Stimulated activated CD8-positive, alpha-beta memory T cell treated with anti-CD3 and anti-CD28 coated beads, Interleukin-4, amount 100 ng/mL, for 4 hours (primary cell): ENCODE measurements at places on chromosomes 1 and 21.

DNA sequence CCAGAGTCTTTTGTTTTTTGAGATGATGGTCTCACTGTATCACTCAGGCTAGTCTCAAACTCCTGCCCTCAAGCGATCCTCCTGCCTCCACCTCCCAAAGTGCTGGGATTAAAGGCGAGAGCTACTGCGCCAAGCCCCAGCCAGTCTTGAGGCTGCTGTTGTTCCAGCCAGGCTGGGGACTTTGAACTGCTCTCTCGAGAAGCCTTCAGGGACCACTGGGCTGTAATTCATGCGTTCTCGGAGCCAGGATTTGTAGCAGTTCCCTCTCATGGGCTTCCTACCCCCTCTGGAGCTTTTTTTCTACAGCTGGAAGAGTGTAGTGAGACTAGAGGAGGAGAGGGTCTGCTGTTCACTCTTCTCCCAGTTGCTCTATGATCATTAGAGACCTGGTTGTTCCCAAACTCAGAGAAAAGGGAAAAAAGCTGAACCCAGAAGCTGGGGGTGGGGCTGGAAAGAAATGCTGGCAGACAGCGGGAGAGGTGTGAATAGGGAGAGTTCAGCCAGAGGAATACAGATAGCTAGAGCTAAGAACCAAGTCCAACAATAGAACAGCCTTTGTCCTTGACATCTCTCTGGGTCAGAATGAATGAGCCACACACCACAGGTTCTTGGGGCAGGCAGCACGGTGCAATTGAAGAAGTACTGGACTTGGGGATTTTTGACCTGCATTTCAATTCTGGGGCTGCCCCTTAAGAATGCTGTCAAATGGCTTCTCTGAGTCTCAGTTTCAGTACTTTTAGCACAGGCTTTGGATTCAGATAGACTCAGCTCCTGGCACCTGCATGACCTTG is 13.2 kb upstream of the SLC41A1 start:
- DNase-seq = no peak

DNA sequence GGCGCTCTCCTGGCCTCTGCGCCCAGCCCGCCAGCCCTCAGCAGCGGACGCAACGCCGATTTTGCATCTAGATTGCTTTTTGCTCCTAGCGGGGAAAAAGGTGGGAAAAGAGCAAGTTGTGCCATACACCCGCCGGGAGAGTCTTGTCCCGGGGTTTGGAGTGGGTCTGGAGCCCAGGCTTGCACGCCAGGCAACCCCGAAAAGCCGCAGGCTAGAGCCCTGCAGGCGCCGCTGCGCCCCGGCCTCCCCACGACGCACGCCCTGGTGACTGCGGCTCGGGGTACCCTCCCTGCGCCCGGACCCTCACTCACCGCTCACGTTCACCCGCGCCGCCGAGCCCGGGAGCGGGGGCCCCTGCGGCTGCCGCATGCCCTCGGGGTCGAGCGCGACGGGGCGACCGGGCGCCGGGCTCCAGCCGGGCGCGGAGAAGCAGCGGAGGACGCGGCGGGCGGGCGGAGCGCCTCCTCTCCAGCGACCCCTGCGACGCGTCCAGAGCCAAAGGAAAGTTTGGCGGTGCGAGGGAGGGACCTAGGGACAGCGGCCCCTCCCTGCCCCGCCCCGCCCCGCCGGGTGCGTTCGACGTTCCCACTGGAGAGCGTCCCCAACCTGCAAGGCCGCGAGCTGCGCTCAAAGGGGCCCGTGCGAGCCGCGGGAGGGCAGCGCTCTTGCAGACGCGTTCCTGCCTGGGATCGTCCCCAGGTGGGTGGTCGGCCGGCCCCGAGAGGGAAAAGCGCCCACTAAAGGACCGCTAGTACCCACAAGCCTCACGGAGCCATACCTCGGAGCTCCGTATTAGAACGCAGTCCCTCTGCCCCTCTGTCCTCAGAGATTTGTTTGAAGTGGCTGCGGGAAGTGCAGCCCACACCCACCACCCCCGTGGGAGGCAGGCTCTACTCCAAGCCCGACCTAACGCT is at the start of gene LPAR3:
TSS of gene LPAR3 (minus strand) at position 502 of the 914 bp plus-strand sequence. CDS start 27,086 bp downstream, outside the sequence.
- DNase-seq = no peak

- DNase-seq = no peak
Measured at GRCh38 chr1:74731399-74732052, 1.3 kb downstream of the CRYZ start.

DNA sequence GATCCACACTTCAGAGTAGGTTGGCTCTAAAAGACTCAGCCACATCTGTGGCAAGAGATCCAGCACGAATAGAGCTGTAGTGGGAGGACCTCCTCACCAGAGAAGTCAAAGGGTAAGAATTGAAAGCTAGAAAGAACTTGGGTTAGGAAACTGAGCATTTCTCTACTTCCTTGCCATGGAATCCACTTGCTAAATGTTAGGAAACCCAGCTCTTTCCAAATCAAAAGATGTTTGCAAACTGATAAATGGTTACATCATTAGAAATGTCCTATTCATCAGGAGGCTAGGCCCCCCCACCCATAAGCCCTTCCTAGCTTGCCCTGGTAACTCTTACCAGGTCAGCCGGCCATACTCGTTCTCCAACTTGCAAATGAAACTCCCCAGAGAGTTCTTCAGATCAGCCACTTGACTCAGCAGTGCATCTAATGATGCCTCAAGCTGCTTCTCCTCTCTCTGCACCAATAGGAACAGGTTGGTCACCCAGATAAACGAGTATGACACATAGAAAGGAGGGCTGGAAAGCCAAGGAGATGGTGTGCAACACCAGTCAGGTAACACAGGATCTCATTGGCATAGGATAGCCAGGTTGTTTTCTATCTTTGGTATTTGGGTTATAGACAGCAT is 1.5 kb downstream of the MED8 start:
- no peak for DNase-seq
